Stimulated activated CD4-positive, alpha-beta T cell treated with anti-CD3 and anti-CD28 coated beads, TNF-alpha, amount 100 ng/mL, for 24 hours (primary cell): ENCODE measurements at places on chromosomes 3 and 15.

GRCh38 chr15:65877749-65878148 is 8.5 kb downstream of the RAB11A start:
- DNase-seq = no peak

GRCh38 chr3:114449271-114450007 is 155.6 kb downstream of the TIGIT start:
- DNase-seq = no peak

- no peak for DNase-seq
Measured at GRCh38 chr3:161038725-161039124, 66.4 kb downstream of the B3GALNT1 start.

DNA sequence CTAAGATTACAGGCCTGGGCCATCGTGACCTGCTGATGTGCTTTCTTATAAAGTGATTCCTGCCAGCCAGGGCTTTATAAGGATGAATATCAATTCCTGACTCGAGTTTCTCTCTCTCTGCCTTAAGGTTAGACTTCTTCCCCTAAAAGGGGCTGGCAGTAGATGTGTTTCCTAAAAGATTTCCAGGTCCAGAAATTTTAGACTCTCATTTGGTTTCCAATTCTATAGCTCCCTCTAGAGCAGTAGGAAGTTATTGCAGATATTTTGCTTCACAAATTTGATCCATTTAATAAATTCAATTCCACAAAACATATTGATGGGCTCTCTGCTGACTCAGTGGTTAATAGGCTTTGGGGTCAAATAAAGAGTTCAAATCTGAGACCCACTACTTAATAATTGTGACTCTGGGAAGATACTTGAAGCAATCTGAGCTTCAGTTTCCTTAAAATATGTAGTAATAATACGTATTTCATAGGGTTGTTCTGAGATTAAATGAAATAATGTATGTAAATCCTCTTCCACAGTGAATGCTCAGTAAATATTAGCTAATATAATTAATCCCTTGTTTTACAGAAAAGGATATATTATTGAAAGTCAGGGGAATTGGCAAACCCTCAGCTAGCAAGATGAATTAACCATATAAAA is 2.1 kb downstream of the TRIM69 start:
- DNase-seq = no peak

DNA sequence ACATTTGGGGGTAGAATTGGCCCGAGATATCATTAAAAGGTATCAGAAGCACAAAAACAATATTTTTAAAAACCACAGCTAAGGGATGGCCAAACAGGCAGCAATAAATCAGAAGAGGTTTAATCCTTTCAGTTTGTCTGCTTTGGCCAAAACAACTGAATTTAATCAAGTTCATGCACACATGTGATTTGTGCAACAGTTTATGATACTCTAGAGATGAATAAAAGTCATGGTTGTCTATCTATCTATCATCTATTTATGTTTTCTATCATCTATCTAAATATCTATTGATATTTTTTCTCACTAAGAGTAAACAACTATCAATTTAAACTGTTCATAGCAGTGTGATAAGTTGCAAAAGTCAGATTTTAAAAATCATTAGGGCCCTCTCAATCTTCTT is 13.0 kb upstream of the CTNNB1 start:
- DNase-seq = no peak

- DNase-seq = no peak
Measured at GRCh38 chr3:12999147-13000140, 73.8 kb downstream of the IQSEC1 start.

DNA sequence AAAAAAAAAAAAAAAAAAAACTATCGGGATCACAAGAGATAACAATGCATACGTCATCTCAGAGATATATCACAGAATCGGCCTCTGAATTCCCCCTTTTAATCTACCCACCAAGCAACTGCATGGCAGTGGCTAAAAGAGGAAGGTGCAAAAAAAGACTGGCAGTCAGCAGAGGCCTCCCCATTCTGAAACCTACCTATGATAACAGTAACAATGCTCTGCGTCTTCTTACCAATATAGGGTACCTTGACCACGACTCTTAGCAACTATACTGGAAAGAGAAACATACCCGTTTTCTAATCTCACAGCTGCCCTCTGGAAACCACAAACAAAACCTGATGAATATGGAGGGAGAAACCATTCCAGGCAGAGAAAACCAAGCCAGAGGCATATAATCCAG is 106.9 kb downstream of the ULK4 start:
- no peak for DNase-seq

DNA sequence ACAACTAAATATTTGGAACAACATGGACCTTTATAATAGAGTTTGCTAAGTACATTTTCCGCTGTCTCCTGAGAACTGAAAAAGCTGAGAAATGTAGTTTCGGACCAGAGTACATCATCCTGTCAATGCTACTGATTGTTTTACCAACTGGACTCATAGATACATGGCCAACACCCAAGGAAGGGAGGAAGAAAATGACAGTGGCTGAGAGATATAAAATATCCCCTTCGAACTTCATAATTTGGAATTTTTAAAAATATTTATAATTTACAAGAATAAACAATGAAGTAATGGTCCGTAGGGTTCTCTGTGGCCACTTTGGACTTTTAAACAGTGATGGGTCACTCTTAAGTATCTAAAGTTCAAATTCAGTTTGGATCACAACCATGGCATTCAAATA is 1042.7 kb downstream of the MCTP2 start:
- DNase-seq = no peak

- DNase-seq = no peak
Measured at GRCh38 chr15:29736744-29737020, 85.6 kb downstream of the TJP1 start.
